ENCODE measurements at places on chromosomes 4 and X. TPM values are rescaled to one million over a fixed set of nuclear protein-coding genes. Genes with fewer than 3 reads are reported as not detected.

DNA sequence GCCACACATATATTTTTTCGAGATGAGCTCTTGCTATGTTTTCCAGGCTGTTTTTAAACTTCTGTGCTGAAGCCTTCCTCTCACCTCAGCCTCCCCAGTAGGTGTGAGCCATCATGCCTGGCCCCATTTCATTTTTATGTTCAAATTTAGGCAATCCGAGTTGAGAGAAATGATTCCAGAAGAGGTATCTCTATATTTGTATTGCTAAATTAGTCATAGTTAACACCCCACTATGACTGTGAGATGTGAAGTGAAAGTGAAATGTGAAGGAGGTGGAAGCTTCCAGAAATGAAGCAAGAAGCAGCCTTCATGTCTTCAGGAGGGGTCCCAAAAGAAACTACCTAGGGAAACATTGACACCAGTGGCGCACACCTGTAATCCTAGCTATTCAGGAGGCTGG, 17.7 kb downstream of the APELA start:
- DNase-seq = no peak

GRCh38 chr4:149511558-149512298, 303.9 kb downstream of the IQCM start:
- no peak for DNase-seq

DNA sequence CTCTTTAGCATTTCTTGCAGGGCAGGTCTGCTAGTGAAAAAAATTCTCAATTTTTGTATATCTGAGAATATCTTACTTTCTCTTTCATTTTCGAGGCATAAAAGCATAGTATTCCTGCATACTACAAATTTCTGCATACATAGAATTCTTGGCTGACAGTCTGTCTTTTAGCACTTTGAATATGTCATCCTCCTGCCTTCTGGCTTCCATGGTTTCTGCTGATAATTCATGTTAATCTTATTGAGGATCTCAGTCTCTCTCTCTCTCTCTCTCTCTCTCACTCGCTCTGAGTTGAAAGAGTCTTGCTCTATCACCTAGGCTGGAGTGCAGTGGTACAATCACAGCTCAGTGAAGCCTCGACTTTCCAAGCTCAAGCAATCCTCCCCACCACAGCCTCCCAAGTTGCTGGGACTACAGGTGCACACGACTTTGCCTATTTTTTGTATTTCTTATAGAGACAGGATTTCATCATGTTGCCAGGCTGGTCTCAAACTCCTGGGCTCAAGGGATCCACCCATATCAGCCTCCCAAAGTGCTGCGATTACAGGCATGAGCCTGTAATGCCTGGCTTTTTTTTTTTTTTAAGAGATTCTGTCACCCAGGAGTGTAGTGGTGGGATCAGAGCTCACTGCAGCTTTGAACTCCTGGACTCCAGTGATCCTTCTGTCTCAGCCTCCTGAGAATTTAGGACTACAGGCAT, 161.3 kb downstream of the FNIP2 start:
- DNase-seq = no peak

The NWD2 gene
- total RNA-seq = not detected

DNA sequence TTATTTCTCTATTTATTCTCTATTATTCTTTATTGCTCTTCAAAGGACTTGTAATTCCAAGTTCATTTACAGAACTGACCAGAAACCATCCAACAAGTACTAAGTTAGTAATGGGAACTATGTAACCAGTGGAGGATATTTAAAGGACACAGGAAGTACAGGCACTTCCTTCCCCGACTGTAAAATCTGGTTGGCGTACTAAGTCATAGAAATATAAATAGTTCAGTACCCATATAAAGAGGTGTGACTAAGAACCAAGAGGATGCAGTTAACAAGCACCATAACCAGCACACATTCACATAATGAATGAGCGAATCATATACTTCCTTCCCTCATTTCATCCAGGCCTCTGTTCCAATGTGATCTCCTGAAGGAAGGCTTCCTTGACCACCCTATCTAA, 3.6 kb upstream of the EIF4E start:
- no peak for DNase-seq

The TMEM187 gene
- 6.4 TPM for total RNA-seq

- no peak for DNase-seq
Observed at GRCh38 chrX:153374426-153374825, 26.7 kb downstream of the PNMA6E start.

The KLB gene
- not detected for total RNA-seq

DNA sequence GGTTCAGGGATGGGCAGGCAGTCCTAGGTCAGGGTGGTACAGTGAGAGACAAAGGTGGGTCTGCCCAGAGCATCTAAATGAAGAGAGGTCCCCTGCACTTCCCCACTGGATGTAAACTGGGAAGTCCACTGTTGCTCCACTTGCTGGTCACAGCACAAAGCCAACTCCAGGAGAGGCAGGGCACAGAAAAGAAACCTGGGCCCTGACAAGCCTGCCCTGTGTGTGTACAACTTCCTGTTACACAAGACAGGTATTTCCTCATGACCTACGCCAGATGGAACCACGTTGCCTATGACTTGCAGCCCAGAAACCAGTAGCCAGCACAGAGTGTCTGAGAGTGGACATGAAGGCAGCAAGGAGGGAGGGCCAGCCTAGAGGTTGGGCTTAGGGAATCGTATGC, 161.8 kb downstream of the SH3KBP1 start:
- DNase-seq = no peak

GRCh38 chr4:184382189-184382846, 92.0 kb downstream of the IRF2 start:
- no peak for DNase-seq

The MTHFD2L gene
- 13.8 TPM for total RNA-seq
